ENCODE measurements at places on chromosomes 2 and 18.

- no peak for DNase-seq
Observed at GRCh38 chr2:109395494-109396201, 218.1 kb downstream of the SEPTIN10 start.

GRCh38 chr18:46324087-46324955 lies 220.1 kb downstream of the HAUS1 start:
- no peak for DNase-seq

GRCh38 chr18:34872066-34872465 lies 162.0 kb downstream of the DTNA start:
- DNase-seq, result no peak

DNA sequence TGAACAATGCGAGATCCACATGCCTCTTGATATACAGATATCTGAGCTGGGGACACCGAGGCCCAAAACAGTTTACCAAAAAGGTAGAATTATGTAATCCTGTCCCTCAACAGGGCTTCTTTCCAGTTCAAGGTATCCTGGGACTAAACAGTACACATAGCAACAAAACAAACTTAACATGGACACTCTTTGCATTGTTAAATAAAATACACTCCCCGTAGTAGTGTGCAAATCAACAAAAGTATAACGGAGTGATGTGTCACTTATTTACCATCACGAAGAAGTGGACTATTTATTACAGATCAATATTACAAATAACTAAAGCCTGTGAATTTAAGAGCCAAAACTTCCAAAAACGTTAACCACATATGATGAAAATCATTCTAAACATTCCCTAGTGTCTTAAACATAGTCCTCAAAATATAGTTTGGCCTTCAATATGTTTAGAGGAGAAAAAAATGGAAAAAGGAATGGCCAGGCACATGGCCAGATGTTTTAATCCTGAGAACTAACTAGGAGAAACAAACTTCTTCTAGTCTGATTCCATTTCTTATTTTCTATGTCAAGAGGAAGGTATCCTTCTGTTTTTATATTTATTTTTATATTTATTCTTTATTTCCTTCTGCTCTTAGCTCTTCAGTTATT lies 377.5 kb downstream of the OSR1 start:
- no peak for DNase-seq

- no peak for DNase-seq
Observed at GRCh38 chr18:44884431-44884830, 203.7 kb downstream of the SETBP1 start.

DNA sequence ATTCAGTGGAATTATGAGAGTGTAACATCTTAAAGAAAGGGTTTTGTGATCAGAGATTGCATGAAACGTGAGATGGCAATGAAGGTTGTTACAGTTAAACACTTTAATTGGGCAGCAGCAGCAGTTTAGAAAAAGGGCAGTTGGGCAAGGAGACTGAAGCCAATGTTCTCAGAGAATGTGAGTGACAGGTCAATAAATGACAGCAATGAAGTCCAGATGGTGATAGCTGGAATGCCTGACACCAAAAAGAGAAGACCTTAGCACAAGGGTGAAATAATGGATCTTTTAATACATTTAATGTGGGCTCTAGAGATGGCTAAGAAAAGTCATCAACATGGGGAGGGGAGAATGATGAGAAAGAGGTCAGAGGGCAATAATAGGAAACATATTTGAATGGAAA lies 89.4 kb upstream of the CDH7 start:
- DNase-seq, result no peak

GRCh38 chr2:46615986-46616485 lies 136.7 kb downstream of the TMEM247 start:
- DNase-seq, result no peak

GRCh38 chr2:28993206-28993960 lies 12.3 kb downstream of the TOGARAM2 start:
- no peak for DNase-seq

DNA sequence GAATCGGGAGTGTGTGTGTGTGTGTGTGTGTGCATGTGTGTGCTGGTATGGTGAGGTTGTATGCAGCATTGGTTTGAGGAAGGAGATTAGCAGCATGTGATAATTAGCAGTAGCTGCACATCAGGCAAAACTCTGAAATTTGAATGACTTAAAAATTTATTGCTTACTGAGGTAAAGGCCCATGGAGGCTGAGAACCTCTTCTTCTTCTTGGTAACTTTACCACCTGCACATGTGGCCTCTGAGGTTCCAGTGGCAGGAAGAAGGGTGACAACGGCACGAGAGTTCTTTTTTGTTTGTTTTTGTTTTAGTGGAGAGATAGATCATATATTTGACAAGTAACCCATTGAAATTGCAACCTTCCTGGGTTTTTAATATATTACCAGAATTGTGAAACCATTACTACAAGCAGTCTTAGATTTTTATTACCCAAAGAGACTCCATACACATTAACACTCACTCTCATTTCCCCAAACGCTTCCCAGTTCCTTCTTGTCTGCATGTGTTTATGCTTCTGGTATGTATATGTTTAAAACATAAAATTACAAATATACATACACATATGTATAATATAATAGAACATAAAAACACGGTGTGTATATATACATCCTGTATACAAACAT lies 292.1 kb downstream of the PTGR3 start:
- DNase-seq, result no peak

DNA sequence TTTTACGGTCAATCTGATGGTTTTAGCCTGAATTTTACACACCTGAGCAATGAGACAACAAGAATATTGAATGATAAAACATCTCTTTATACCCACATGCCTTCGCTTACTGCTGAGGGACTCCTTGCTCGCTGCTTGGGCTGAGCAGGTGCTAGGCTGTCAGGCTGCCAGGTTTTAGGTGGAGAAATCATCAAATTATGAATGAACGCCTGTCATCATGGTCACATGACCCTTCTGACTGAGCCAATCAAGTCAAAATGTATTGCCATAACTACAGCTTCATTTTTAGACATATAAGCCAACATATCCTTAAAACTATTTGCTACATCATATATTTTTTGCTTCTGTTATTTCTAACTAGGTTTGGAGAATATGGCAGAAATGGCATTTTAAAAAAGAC lies 274.0 kb downstream of the LNPK start:
- no peak for DNase-seq

GRCh38 chr2:173874894-173875237 lies 90.3 kb downstream of the SP3 start:
- no peak for DNase-seq

GRCh38 chr2:235897992-235898391 lies 270.2 kb downstream of the GBX2 start:
- DNase-seq, result no peak

- DNase-seq, result no peak
Observed at GRCh38 chr18:25455159-25455558, 103.2 kb upstream of the ZNF521 start.

- DNase-seq, result no peak
Observed at GRCh38 chr18:54411781-54412180, 54.1 kb downstream of the C18orf54 start.

DNA sequence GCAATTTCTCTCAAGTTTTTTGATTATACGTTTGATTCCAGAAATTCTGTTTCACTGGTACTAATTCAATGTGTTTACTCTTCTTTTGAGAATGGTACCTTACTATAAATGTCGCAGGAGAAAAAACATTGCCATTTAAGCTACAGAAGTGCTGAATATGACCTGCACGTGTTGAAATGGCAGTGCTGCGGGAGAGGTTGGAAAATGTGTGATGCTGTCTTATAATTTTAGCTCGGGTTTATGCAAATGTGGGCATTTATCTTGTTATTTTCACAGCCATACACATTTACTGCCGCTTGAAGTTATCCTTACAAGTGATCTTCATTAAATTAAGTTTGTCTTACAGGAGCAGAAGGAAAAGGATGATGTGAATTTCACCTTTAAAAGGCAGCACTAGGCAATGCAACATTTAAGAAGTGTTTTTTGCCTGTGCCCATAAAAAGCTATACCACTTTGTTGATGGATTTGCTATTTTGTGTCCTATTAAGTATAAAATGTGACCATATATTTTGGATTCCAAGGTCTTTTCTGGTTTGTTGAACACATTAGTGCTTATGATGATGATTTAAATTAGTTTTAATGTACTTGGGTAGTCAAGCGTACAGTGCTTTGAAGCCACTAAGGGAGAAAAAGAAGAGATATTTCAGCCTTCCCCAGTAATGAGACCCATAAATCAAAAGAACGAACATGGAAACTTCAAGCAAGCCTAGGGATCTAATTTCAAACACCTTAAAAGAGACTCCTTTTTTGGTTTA lies 112.1 kb downstream of the LTBP1 start:
- no peak for DNase-seq

DNA sequence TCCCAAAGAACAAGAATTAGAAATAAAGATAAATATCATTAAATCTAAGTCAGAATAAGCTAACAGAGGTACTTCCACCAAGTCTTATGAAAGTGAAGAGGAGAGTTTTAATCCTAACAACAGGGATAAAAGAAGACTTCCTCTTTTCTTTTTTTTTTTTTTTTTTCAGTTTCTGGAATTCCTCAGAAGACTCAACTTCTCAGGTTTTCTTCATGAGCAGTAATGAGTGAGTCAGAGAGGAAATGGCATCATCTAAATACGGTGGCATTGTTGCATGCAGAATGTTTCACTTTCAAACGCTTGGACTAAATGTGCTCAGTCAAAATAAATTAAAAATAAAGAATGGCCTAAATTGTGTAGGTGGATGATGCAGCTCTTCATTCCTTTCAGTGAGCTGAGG lies 45.6 kb upstream of the ARHGAP15 start:
- DNase-seq, result no peak

DNA sequence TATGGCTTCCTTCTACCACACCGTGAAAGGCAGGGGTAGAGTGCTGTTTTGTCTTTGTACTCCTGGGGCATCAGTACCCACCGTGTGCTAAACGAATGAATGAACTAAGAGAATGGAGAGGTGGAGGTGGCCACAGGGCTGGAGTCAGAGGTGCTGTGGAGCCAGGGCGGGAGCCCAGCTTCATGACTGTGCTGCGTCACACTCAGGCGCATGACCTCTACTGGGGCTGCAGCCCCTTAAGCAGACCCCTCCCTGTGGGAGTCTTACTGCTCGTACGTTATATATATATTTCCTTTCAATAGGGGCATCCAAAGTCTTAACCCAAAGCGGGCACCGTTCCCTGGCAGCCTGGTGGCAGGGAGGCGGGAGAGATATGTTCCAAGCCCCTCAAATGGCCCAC lies 18.0 kb upstream of the LBH start:
- no peak for DNase-seq

- DNase-seq, result no peak
Observed at GRCh38 chr2:204343685-204344084, 201.6 kb upstream of the PARD3B start.

DNA sequence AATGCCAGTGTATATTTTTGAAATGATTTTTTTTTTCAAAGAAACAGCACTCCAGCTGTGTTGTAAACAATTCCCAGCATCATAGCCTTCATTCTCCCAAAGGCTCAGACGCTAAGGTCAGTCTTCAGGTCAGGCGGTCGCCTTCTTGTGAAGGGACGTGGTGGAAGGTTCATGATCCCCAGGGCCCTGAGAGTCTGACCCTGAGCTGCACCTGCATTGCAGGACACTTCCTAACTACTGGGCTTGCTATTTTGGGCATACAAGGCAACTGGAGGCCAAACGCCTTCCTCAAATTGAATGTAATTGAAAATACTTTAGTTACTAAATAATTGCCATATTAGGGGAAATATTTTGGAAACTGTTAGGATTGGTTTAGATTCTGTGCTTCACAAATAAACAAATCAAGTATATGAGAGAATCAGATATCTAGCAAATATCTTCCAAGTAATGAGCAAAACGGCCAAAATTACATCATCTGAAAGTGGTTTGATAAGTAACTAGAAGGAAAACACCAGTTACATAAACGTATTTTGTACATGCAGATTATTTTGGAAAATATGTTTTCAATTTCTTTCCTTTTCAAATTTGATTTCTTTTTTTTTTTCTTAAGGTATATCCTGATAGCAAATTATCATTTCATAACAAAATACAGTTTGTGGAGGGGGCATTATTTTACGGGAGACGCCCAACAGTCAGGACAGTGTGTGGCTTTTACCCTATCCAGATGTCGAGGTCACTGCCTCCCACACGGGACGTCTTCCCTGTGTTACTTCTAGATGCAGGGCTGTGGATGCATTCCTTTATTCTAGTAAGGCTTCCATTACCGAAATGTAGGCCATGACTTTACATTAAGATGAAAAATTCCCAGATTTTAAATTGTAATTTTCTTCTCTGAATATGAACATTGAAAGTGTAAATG lies 136.0 kb downstream of the ATP9B start:
- no peak for DNase-seq

GRCh38 chr2:60311524-60311923 lies 241.9 kb downstream of the BCL11A start:
- DNase-seq, result no peak

DNA sequence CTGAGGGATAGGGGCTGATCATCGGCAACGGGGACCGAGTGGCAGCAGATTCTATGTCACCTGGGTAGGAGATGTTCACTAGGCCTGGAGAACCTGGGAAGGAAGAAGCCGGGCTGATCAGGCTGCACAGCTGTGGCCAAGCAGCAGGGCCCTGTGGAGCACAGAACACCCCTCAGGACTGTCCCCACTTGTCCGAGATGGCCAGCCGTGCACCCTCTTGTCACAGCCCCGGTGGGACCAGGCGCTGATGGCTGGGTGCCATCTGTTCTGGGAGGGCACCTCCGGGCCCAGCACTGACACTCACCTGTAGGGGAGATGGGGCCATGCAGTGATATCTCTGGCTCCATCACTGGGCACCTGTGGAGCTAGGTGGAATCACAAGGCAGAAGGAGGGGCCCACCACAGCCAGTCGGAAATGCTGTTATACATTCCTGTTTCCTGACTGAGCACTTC lies 217.9 kb upstream of the RAB6C start:
- DNase-seq, result no peak

- no peak for DNase-seq
Observed at GRCh38 chr2:239765911-239766310, 259.2 kb downstream of the NDUFA10 start.

- DNase-seq, result no peak
Observed at GRCh38 chr2:108615480-108616090, 81.3 kb downstream of the LIMS1 start.

DNA sequence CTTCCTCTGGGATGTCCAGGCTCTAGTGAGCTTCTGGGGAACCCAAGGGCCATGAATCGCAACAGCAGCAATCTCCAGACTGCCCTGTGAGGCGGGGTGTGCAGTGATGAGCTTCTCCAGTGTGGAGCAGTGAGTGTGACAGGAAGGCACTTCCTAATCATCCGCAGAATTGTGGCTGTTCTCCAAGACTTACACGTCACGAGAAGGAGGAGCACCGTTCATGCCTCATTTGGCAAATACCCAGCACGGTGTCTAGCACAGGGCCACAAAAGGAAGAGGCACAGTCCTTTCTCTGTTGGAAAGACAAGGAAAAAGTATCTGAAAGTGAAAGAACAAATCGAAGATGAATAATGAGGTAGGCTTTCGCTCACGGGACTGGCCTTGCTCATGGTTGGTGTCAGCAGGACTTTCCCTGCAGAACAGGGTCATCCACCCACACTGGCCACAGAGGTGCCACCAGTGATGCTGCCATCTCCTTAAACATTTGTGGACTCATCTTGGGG lies 125.1 kb upstream of the HAAO start:
- no peak for DNase-seq
